ENCODE measurements at places on chromosomes 6 and 20.

- peaks cover 10% of the 10 kb centered on the region for H3K4me1 ChIP-seq
- H3K27me3 ChIP-seq, result no peaks in the 10 kb centered on the region
- no peak for DNase-seq
These were observed 146.2 kb upstream of the SMLR1 start for GRCh38 chr6:130681028-130681427.

DNA sequence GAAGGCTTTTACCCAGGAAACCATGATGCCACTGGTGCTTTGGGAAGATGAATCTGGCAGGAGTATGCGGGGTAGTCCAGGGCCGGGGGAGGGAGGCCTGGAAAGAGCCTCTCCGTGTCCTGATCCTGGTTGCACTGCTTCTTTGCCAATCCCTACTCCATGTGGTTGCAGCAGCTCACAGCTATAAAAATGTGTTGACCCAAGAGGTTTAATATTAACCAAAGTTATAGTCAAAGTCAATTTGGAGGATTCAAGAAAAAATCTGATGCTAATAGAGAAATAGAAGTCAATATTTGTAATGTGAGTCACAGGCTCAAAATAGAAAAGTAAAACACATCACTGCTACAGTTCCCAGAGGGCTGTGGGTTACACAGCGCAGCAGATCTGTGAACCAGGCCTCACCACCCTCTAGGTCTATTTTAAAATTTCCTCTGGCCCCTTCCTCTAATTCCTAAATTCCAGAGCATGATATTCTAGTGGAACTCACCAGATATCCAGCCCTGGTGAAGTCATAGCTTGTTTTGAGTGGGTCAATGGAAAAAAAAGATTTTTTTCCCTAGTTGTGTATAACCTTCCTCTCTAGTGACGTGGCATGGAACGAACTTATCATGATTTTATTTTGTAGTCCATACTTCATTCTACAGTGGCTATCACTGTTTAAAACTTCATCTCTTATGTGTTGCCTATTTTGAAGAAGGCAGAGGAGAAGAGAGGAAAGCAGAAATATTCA is 63.2 kb upstream of the BMP2 start:
- H3K27me3 ChIP-seq, result no peaks in the 10 kb centered on the region
- H3K4me1 ChIP-seq, result no peaks in the 10 kb centered on the region
- no peak overlapping the region for H3K27ac ChIP-seq
- DNase-seq, result no peak

DNA sequence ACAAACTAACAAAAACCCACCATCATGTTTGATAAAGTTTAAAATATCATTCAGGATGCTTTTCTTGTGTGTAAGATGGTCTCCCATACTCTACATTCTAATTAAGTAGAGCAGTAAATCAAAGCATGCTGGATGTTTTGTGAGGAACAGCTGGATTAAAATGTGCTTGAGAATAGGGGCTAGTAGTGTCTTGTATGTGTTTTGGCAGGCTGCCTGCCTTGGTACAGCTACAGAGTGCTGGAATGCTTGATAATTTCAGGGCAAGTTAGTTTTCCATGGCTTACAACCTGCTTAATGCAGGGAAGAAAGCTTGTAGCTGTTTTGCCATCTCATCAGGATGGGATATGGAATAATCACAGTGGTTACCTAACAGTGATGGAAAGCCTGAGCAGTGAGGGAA is 636.6 kb upstream of the MMS22L start:
- no peaks in the 10 kb centered on the region for H3K4me1 ChIP-seq
- H3K27me3 ChIP-seq, result no peaks in the 10 kb centered on the region
- no peak overlapping the region for H3K27ac ChIP-seq
- no peak for DNase-seq

DNA sequence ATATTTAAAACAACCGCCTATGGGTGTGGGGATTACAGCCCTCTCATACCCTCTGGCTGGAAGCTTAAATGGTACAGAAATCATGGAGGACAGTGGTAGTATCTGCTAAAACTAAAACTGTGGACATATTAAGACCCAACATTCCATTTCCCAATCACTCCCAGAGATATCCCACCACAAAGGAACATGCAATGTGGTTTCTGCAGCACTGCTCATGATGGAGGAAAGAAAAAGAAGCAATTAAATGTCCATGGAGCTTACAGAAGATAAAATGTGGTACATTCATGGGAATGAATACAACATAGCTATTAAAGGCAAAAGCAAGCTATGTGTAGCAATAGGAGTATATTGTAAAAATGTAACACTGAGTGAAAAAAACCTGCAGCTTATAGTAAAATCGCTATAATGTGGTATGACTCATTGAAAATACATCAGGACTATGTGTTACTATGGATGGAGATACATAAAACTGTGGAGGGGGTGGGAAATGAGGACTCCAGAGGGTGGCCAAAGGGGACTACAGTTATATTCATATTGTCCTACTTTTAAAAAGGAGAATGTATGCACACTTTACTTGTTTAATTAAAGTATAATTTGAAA is 22.9 kb upstream of the NNAT start:
- H3K27ac ChIP-seq, result no peak overlapping the region
- H3K4me3 ChIP-seq, result no peak overlapping the region
- no peaks in the 10 kb centered on the region for H3K36me3 ChIP-seq
- H3K27me3 ChIP-seq, result no peaks in the 10 kb centered on the region
- no peaks in the 10 kb centered on the region for H3K4me1 ChIP-seq

All from activated naive CD4-positive, alpha-beta T cell treated with anti-CD3 and anti-CD28 coated beads, Interleukin-2, amount 10 ng/mL, durations not matched to agents 7 days and 5 days (primary cell).